ENCODE measurements at places on chromosomes 3 and 15.

GRCh38 chr3:120428924-120429323 is 21.9 kb downstream of the FSTL1 start:
- DNase-seq, result no peak

DNA sequence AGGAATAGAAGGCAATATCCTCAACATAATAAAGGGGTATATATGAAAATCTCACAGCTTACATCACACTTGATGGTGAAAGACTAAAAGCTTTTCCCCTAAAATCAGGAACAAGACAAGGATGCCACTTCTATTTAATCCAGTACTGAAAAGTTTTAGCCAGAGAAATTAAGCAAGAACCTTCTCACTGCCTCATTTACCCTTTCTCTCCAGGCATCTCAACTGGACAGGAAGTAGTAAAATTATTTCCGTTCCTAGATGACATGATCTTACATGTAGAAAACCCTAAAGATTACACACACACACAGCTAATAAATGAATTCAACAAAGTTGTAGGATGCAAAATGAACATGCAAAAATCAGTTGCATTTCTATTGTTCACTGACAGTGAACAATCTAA is 11.2 kb downstream of the SCAP start:
- no peak for DNase-seq

- DNase-seq, result no peak
Measured at GRCh38 chr15:88906551-88906950, 6.6 kb downstream of the MFGE8 start.

GRCh38 chr3:15277861-15278500 is 54.4 kb downstream of the SH3BP5 start:
- DNase-seq, result no peak

GRCh38 chr3:150447084-150447483 is 39.0 kb downstream of the TSC22D2 start:
- DNase-seq, result no peak

GRCh38 chr3:186930143-186930640 is at the start of gene ST6GAL1:
ST6GAL1 (plus strand) TSS chr3:186930526; CDS start chr3:187042704, 112,178 bp downstream.
- peak; percentile 61 for DNase-seq

- DNase-seq, result no peak
Measured at GRCh38 chr15:75753145-75753544, 40.5 kb upstream of the CSPG4 start.

DNA sequence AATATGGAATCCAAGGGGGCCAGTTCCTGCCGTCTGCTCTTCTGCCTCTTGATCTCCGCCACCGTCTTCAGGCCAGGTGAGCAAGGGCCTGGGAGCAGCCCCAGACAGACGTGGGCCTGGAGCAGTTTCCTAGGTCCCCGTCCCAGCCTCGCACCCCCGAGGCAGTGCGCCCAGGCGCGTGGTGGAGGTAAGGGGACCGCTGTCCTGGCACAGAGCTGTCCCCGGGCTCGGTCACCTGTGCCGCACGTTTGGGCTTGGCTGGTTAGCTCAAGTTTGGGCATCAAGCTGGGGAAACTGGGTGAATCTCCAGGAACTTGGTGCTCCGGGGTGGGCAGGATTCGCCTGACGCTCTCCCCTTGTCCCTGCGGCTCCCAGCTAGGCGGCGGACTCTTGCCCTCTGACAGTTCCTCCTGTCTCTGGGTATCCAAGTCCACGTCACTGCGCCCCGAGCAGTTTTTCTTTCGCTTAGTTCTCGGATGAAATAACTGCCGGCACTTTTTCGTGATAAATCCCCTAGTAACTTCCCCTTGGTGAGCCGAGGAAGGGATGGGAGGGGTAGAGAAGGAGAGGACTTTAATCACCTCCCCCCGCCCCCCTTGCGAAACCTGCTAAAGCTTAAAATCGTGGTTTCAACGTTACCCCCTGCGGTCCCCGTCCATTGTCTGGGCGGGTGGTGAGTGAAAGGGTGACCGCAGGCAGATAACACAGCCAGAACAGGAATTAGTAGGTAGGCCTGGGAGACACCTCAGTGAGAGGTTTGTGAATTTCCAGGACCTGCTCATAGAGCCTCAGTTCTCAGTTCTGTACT is 901 bp downstream of the ALCAM start:
- DNase-seq, result peak; percentile 55

DNA sequence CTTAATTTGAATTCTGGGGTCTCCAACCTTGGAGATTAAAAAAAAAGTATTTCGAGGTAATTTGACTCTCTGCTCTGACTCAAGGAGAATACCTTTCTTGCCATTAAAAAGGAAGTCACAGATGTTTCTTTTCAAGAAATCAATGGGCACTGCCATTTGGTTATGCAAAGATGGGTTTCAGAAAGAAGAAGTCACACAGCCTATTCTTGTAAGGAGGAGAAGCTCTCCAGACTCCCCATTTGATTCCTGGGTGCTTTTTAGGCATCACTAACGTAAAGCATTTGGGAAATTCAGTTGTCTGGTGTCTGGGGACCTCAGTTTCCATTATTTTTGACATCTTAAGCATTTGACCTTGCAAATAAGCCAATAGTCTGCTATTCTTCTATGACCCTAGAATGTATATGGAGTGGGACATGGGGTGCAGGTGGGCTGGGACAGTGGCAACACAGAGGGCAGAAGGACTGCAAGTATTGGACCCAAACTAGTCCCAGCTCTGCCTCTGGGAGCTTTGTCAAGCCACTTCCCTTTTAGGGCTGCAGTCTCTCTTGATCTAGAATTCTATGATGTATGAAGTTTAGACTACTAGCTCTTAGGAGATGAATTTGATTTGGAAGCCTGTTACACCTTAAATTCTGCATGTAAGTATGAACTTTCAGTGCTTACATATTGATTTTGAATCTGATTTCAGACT is 27.8 kb downstream of the IL5RA start:
- DNase-seq, result no peak

DNA sequence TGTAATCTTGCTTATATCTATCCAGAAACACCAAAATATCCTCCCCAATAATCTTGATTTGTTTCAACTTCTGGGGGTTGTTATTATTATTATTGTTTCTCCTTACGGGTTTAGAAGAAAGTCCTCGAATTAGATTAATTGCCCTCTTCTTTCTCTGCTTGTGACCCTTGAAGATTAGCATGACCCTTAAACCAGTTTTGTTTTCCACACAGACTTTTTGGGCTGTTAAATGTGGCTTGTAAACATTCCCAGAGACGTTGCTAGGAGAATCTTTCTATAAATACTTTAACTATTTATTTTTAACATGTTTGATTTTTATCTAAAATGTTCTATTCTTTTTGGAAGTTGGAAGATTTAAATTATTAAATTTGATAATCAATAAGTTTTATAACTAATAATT is 4.3 kb upstream of the SUCNR1 start:
- DNase-seq, result no peak

DNA sequence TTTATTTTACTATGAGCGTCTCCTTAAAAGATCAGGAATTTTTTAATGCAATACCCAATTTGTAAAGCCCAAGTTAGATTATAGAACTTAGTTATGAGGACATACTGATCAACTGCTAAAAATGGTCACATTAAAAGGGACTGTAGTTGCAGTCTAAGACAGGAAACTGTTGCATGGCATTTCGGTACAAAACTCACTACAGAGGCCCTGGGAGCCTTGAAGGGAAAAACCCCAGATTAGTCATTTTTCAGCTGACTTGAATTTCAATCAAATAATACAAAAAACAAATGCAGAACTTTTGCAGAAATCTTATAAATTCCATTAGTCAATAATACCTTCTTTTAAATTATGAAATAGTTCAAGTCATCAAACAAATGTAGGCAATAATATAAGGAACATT is 6.9 kb upstream of the PTX3 start:
- no peak for DNase-seq

DNA sequence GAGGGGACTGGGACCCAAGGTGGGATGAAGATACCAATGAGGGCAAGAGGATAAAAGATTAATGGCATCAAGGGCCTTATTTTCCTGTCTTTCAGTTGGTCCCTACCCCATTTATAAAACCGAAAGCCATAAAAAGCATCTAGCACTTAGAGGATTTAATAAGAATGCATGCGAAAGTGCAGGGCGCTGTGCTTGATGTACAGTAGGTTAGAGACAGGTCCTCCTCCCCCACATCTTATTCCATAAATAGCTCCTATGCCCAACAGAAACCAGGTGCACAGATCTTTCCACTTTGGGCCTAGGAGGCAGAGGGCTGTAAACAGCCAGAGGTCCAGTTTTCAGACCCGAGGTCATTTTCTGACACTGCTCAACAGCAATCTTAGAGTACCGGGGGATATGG is 1.2 kb downstream of the LPCAT4 start:
- no peak for DNase-seq
